ENCODE measurements at places on chromosomes 5 and 9.
A peak's percentile ranks its signal among the peaks of the same experiment; 100 is the strongest.

DNA sequence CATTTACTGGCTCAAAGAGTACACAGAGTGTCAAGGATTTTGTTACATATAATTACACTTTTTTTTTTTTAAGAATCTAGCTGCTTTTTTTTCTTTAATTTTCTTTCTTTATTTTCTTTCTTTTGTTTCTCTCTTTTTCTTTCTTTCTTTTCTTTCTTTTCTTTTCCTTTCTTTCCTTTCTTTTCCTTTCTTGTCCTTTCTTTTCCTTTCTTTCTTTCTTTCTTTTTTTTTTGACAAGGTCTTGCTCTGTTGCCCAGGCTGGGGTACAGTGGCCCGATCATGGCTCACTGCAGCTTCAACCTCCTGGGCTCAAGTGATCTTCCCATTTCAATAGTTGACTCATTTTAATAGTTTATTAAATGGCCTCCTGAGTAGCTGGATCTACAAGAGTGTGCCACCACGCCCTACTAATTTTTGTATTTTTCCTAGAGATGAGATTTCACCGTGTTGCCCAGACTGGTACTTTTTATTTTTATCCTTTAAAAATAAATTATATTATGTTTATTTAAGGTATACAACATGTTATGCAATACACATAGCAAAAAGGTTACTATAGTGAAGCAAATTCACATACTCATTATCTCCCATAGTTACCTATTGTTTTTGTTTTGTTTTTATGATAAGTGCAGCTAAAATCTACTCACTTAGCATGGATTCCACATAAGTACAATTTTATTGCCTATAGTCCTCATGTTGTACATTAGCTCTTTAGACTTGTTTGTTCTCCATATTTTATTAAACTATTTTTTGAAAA, 381.5 kb upstream of the KLF4 start:
- DNase-seq: no peak

DNA sequence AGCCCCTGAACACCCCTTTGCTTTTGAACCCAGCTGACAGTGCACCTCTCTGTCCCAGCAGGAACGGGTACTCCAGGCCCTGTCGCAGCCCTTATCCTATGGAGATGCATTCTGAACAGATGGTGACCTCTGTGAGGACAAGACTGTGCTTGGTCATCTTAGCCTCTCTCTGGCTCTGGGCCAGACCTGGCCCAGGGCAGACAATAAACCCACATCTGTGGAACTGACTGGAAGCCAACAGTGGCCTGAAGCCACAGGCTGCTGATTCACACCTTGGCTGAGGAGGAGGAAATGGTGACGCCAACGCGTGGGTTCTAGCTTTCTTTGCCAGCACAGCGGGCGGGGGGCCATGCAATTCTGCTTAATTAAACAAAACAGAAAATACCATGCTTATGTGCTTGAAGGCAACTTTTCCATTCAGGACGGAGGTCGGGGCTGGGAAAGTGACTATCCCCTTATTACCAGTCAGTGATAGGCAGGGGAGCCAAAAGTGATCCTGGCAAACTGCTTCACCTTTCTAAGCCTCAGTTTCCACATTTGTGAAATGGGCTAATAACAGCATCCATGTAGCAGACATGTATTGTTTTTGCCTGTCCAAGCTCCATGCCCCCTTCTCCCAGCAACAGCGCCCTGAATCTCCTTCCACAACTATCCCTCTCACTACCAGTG, 10.8 kb downstream of the SH3PXD2B start:
- peak; percentile 70 for DNase-seq

DNA sequence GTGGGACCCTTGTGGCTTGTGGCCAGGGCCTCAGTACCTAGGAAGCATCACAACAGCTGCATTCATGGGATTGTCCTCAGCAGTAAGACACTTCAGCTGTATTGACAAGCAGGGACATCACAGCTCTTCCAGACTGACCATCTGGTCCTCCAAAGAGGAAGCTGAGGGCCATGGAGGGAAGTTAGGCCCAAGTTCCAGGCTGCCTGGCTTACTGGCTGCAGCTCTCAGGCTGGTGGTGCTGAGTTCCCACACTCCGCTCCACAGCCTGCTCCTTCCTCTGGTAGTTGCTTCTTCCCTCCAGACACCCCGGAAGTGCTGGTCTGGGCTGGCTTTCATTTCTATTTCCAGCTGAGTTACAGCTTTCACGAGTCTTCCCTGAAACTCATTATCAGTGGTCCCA, 5.7 kb upstream of the STING1 start:
- DNase-seq: no peak

DNA sequence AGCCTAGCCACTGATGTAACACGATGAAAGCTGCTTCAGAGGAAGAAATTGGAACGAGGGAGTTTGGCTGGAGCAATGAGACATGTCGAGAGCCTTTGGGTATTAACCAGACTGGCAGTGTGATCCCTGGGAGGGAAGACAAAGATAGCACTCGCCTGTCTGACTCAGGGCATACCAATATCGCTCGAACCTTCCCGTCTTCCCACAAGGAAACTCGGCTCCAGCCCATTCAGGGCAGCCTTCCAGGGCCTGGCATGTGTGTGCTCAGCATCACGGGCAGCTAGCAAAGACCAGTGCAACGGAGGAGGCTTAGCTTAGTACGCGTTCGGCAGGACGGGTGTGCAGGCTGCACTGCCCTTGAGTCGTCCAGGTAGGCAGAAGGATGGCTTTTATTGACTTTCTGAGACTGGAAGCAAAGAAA, 356.9 kb upstream of the WWC1 start:
- DNase-seq: no peak

GRCh38 chr9:91043056-91043810, 241.6 kb downstream of the SYK start:
- no peak for DNase-seq

DNA sequence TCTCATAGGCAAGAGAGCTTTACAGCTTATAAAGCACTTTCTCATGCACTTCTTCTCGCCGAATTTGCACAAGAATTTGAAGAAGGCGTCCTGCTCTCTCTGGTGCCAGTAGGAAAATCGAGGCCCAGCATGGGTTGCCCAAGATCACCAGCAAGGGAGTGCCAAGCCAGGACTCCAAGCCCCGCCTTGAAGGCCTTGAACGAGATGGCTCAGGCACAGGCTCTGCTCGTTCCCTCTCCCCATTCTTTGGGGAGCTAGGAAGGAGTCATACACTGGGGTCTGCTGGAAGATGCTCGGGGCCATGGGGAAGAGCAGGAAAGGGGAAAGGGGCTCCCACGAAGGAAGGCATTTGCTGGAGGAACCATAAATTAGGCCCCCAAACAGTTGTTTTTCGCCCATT, 46.7 kb downstream of the PAX5 start:
- no peak for DNase-seq

DNA sequence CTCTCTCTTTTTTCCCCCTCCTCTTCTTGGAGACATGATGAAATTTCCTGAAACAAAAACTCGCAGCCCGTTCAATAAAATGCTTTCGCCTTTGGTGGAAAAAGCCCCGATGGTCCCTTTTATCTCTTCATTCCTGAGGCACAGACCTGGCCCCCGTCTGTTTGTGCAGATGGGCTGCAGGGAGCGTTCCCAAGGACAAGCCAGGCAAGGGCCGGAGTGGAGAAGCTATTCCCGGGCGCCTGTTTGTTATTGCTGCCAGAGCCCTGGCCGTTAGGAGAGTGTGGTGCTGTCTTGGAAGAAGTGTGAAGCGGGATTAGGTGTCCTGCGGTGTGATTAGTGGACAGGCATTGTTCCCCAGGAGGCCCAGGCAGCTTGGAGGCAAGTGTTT, 71.9 kb downstream of the SMIM23 start:
- no peak for DNase-seq

DNA sequence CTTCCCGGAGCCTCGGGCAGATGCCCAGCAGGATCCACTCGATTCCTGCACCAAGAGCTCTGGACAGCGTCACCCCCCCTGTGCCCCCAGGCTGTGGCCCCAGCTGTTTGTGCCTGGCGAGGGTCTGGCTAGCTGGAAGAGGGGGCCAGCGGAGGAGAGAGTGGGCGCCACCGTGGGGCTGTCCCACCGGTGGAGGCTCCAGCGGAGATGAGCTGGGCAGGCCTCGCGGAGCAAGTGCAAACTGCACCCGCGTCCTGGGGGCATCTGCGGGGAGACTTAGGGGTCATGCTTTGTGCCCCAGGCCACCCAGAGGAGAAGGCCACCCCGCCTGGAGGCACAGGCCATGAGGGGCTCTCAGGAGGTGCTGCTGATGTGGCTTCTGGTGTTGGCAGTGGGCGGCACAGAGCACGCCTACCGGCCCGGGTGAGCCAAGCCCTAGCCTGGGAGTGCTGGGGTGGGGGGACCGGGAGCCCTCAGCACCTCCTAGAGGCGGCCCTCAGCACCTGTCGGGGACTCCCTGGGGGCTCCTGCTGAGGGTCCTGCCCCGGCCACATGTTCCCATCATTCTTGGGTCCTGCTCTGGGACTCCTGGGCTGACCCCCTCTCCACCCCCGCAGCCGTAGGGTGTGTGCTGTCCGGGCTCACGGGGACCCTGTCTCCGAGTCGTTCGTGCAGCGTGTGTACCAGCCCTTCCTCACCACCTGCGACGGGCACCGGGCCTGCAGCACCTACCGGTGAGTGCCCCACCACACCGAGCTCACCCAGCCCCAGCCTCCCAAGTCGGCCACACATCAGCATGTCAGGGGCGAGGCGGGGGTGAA, 5.4 kb downstream of the EGFL7 start:
- no peak for DNase-seq

GRCh38 chr9:90642570-90643539, at the start of gene DIRAS2:
Gene DIRAS2, minus strand, starts transcription at chr9:90642824. Its CDS starts 28,997 bp downstream, at chr9:90613827.
- DNase-seq: no peak

GRCh38 chr5:39588179-39588578, 163.4 kb upstream of the DAB2 start:
- DNase-seq: no peak

- DNase-seq: no peak
These were observed 377.2 kb upstream of the TNC start for GRCh38 chr9:115495052-115495635.

DNA sequence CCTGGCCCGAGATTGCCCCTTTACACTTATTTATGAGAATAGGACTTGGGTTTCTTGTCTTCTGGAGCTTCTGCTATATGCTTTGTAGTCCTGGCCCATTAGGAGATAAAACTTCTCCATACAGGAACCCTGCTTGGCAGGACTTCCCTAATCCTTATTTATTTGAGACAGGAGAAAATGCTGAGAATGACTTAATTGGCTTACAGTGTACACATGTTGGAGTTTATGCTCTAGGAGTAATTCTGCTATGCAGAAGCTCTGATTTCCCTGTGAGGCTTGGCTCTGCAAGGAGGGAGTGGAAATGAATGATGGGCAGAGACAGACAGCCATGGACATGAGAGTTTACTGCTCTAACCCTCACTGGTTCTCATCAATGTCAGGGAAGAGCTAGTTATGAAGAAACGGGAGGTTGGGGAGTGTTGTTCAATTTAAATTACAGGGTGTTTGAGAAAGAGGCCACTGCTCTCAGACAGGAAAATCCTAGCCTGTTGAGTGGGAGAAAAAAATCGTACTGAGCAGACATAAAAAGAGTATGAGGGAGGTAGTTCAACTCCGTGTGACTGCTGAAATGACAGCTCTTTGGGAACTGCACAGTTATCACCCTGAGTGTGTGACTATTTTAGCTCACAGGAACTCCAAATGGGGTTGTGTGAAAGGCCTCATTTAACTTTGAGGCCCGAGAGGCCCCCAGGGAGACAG, 37.5 kb downstream of the ACTBL2 start:
- DNase-seq: no peak

GRCh38 chr9:37266630-37267029, 146.3 kb downstream of the ZCCHC7 start:
- no peak for DNase-seq

DNA sequence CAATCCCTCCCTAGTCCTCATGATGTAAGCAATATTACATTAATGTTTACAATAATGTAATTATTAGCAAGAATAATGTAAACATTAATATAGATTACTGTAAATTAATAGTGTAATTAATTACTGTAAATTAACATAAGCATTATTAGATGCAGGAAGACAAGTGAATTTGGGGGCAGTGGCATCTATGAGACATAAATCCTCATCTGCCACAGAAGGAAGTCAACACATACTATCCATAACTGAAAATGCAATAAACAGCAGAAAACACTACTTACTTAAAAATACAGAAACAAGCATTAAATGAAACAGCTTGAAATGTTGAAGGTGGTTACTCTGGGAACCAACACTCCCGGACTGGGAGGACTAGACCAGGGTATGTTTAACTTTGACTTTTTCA, 685 bp upstream of the NIPSNAP3A start:
- DNase-seq: no peak

- DNase-seq: no peak
These were observed 52.1 kb upstream of the CACNA1B start for GRCh38 chr9:137825324-137825989.

DNA sequence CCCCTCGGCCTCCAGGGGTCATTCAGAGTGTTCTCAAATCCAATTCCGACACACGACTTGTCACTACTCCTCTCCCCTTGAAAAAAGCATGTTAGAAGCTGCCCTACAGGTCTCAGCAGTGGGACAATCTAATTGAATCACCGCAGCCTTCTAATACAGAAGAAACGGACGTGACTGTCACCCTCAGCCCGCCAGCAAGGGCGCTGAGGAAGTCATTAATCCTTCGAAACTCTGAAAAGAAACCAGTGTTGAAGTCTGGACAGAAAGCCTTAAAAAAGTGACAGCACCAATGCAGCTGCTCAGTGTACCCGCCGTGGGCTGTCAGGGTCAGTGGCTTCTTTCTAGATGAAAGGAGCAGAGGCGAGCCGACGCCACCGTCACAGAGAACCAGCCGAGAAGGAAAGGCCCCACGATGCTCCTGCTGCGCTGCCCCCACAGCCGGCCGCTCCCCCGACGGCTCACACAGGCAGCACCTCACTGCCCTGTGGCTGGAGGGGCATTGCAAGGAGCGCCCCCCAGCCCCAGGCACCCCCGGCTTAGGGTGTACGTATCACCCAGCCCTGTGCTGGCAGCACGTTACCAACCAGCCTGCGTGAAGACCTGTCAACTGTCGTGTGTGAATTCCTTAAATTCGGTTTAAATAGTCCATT, 5.7 kb downstream of the BRD3OS start:
- DNase-seq: no peak

DNA sequence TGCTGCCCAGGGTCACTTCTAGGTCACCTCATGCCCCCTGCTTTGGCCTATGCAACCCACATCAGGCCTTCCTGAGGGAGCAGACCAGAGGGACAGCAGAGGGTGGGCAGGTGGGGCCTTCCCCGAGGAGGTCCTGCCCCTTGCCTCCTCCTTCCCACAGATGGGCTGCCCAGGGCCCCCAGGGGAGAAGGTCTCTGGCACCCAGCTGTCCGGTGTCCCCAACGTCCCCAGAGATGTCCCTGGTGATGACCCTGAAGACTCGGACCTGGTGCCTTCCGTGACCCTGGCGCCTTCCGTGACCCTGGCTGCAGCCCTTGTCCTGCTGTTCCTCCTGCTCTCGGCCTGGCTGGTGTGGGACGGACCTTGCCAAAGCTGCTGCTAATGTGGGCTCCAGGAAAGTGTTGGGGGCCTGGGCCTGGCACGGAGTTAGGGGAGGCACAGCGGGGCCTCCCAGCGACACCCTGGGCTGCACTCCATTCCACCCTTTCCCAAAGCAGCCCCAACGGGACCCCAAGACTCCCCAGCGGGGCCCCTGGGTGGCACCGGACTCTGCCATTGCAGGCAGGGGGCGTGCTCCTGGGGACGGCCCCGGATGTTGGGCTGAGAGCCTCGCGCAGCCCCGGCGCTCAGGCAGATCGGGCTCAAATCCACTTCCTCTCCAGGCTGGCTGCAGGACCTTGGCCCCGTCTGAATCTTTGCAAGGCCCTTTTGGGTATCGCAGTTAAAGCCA, 6.8 kb upstream of the SLC2A6 start:
- no peak for DNase-seq

GRCh38 chr5:97425511-97425910, 242.5 kb upstream of the RIOK2 start:
- no peak for DNase-seq
